ENCODE measurements at places on chromosomes 6 and 20.

- DNase-seq: no peak
These were observed 164.5 kb downstream of the UNC5CL start for GRCh38 chr6:40874495-40874894.

GRCh38 chr20:19802492-19803158 lies 44.6 kb downstream of the RIN2 start:
- no peak for DNase-seq

- DNase-seq: no peak
These were observed 34.9 kb upstream of the FOXC1 start for GRCh38 chr6:1574890-1575209.

GRCh38 chr20:59561614-59562277 lies 42.6 kb upstream of the PHACTR3 start:
- no peak for DNase-seq

- DNase-seq: no peak
These were observed 62.3 kb upstream of the NFATC2 start for GRCh38 chr20:51604851-51605250.

GRCh38 chr20:32934580-32934979 lies 69.7 kb downstream of the SUN5 start:
- DNase-seq: no peak

DNA sequence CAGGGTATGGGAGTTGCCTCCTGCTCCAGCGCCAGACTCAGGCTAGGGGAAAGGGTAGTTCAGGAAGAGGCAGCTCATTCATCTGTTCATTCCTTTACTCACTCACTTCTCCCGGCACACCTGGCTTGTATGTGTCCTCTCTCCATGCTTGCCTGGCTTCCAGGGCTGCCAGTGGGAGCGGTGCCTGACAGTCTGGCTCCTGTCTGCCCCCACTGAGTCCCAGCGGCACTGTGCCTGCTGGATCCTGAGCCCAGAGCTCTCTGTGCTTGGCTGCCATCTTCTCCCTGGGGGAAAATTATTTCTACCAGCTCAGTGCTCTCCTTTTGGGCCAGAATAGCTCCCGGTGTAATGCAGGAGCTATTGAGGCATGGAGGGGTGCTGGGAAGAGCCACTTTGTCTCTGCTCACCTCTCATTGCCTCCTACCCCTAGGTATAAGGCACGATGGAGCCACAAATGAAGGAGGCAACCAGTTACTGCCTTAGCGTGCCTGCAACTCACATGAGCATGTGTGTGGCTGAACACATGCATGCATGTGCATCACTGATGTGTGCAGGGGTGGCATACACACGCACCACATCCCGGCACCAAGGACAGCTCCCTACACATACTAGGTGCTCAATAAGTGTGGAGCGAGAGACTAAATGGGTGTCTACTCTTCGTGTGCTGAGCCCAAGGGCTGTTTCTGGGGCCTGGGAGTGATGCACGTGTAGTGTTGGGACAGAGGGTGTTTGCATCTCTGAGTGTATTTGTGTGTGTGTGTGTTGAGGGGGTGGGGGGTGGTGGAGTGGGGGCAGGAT lies 46.6 kb downstream of the CDH22 start:
- DNase-seq: no peak

All from skeletal muscle cell (primary cell).